Mucosa of descending colon (tissue), 3 donors: ENCODE measurements at places on chromosomes 1 and 21.

GRCh38 chr1:228267962-228268880 is 60.4 kb downstream of the OBSCN start:
- DNase-seq = no peak

GRCh38 chr1:153803470-153804056 is 28.4 kb downstream of the SLC27A3 start:
- no peak for DNase-seq

GRCh38 chr1:6962996-6963911 is 178.0 kb downstream of the CAMTA1 start:
- peak; percentile 90 for DNase-seq

- peak; percentile 50 for DNase-seq
Measured at GRCh38 chr1:41497056-41497440, 12.6 kb upstream of the EDN2 start.
